ENCODE measurements at places on chromosomes 6 and 20.

DNA sequence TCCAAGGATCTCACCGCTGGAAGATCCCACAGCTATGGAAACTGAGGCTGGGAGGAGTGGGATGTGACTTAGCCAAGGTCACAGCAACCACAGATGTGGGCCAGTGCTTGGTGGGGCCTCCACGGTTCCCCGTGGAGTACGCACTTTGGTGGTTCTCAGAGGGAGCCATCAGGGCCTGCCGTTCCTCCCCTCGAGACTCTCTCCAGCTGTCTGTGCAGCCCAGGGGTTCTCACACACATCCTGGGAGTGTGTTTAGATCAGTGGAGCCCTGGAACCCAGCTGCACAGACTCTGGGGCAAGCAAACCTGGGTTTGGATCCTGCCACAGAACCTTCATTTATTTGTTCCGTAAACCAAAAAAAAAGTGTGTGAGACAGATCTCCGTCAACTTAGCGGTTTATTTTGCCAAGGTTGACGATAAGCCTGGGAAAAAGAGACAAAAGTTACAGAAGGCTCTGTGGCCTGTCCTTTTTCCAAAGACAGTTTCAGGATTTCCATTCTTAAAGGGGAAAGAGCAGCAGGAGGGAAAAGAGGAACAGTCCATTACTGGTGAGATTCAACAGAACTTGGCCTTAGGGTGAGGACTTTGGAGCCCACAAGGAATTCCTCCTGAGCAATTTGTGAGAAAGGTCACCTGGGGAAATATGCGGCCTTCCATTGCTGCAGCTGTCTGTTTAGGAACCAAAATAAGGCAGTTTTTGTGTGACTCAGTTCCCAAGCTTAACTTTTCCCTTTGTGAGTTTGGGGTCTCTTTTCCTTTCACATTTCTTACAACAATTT lies 13.6 kb upstream of the MYMX start:
- no peak for DNase-seq

- no peak for DNase-seq
Observed at GRCh38 chr20:21514553-21515251, 838 bp upstream of the NKX2-2 start.

DNA sequence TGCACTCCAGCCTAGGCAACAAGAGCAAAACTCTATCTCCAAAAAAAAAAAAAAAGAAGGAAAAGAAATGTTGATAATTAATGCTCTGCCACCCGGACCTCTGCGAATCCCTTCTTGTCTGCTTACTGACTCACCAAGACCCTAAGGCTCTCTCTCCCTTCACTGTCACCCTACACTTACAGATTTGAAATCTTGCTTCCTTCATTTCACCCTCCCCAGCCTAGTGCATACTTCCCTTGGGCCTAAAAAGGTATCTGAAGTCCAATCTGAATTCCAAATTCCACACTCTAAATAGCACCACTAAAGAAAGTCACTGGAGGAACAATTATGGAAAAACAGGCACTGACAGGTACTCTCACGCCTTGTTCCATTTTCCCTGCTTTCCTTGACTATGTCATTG lies 9.4 kb upstream of the PHF20 start:
- DNase-seq = no peak

GRCh38 chr6:86152546-86152945 lies 509.9 kb upstream of the SYNCRIP start:
- no peak for DNase-seq

- DNase-seq = no peak
Observed at GRCh38 chr6:1587977-1588376, 21.7 kb upstream of the FOXC1 start.

GRCh38 chr6:151730496-151730870 lies 77.0 kb upstream of the ESR1 start:
- DNase-seq = no peak

DNA sequence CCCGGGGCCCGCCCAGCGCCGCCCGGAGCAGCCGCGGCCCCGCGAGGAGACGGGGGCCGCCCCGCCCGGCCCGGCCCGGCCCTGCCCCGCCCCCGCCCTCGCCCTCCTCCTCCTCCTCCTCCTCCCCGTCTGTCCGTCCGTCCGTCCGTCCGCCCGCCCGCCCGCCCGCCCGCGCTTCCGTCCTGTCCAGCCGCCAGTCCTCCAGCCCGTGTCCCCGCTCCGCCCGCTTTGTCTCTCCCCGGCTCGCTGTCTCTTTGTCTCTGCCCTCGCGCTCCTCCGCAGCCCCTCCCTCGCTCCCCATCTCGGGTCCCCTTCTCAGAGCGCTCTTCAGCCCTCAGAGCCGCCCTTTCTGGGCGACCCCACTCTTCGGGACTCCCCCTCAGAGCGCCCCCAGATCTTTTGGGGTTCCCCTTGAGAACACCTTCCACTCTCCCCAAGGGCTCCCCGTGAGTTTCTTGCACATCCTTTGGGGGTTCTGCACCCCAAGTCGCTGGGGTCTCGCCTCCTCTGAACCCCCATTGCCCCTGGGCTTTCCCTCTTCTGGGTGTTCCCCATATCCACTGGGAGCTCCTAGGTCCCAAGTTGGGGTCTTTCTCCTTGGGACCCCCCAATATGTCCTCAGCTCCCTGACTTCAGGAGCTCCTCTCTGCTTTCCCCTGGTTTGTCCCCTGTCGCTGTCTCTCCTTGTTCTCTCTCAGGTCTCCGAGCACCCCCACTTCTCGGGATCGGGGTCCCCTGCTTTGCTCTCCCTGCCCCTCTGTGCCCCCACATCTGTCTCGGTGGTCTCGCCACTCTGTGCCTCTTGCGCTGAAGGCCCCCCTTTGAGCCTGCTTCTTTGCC lies 79.5 kb upstream of the MYL9 start:
- no peak for DNase-seq

DNA sequence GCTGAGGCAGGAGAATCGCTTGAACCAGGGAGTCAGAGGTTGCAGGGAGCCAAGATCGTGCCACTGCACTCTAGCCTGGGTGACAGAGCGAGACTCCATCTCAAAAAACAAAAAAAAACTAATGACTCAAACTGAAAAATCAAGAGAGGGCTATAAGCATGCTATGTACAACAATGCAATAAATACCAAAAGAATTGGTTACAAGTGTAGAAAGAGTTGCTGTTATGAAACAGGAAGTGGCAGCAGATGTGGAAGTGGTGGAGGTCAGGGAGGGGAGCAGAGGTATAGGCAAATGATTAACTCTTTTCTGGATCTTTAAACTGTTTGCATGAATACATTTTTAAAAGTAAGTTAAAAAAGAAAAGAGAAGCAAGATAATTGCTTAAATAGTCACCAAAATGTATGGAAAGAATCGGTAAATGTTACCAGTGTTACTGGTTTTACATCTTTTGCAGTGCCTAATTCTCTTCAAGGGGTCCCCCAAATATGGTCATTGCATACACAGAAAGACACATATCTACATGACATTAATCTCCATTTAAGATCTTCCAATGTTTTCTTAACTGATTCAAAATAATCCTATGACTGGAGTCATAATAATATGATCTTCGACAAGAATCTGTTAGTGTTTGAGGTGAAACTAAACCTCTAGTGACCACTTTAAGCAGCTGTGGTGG lies 15.0 kb downstream of the CALHM6 start:
- DNase-seq = no peak

DNA sequence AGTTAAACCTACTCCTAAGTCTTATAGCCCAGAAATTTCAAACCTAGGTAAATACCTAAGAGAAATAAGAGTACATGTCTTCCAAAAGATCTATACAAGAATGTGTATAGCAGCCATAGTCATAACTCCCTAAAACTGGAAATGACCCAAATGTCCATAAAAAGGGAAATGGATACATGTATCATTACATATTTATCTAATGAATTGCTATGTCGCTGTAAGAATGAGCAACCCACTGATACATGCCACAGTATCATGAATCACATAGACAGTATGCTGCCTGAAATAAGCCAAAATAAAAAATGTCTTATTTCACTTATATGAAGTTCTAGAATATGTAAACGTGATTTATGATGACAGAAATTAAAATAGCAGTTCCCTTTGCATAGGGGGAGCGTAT lies 679.5 kb downstream of the MAFB start:
- DNase-seq = no peak

DNA sequence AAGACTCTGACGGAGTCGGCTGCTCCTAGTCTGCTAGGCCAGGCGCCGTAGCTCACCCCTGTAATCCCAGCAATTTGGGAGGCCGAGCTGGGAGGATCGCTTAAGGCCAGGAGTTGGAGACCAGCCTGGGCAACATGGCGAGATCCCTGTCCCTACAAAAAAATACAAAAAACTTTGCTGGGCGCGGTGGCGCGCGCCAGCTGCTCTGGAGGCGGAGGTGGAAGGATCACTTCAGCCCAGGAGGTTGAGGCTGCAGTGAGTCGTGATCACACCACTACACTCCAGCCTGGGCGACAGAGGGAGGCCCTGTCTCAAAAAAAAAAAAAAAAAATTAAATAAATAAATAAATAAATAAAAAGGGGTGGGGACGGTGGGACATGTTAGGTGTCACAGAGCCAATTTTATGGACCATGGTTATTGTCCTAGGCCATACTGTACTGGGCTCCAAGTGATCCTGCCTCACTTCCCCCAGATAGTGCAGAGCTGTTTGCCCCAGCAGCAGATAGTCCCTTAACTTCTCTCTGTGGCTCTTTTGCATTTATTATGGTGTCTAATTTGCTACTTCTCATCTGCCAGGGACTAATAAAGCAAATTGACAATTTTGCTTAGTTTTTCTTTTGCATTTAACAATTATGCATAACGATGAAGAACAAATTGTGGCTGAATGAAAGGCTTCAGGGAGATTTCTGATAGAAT lies 5.2 kb downstream of the PI16 start:
- DNase-seq = no peak

GRCh38 chr6:112576423-112576822 lies 229.3 kb downstream of the RFPL4B start:
- no peak for DNase-seq

GRCh38 chr6:129759796-129760605 lies 50.0 kb upstream of the ARHGAP18 start:
- DNase-seq = no peak

DNA sequence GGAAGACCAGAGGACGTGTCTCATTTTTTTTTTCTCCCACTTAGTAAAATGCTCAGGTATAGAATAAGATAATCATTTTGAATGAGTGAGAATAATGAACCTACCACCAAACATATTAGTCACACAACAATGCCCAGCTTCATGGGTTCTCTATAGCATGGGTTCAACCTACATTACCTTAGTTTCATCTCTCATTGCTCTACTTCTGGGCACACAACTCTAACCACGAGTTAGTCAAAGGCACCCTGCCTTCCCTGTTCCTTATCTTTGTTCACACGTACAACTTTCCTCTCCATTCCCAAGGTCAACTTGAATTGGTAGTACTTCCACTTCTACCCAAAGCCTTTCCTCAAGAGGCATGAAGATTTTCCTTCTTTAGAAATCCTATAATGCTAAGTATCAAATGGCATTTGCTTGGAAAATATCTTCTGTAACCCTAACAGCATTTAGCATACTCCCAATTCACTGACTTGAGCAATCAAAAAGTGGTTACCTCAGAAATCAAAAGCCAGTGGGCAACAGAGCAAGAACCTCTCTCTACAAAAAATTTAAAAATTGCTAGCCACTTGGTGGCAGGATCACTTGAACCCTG lies 20.9 kb downstream of the DEK start:
- DNase-seq = no peak

DNA sequence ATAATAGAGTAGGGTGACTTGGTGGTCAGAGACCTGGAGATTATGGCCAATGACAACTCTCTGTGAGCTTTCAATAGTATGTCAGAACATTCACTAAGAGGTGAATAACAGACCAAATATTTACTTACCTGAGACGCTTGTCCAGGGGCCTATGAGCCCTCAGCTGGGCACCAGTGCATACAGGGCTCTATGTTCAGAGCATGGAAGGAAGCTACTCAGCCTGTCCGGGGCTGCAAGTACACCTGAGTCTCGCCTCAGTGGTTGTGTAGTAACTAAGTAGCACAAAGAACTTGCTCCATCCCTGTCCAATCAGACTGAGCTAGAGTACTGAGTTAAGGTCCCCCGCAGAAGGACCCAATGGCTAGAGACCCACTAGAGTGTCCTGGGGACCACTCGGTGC lies 11.6 kb upstream of the SCGN start:
- no peak for DNase-seq

DNA sequence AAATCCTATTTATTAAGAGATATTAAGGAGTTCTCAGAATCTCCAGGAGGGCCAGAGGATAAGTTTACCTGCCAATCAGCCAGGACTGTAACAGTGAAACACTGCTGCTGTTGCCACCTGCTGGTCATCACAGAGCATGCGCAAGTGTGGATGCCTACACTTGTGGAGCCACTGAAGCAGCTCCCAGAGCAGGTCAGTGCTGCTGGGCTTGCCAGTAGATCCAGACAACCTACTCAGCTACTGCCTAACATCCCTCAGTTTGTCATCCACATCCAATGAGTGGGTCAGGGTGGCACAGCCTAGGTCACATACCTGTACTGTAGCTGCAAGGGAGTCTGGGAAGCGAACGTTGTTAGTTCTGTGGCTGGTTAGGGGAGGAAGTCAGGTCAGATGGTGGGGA lies 18.3 kb upstream of the NHSL1 start:
- peak; percentile 12 for DNase-seq

Measured in stimulated activated CD8-positive, alpha-beta memory T cell treated with anti-CD3 and anti-CD28 coated beads, Interleukin-15, amount 100 ng/mL, for 48 hours (primary cell).